ENCODE measurements at places on chromosomes 7 and 10.

- DNase-seq, result no peak
These were observed 4.7 kb downstream of the PDGFA start for GRCh38 chr7:514651-515598.

- no peak for DNase-seq
These were observed 171.1 kb upstream of the GRB10 start for GRCh38 chr7:50953820-50954219.

- no peak for DNase-seq
These were observed 52.0 kb downstream of the CDK14 start for GRCh38 chr7:90648107-90648506.

GRCh38 chr7:74217455-74218342 lies 7.9 kb downstream of the LAT2 start:
- DNase-seq, result no peak

All from AG09319 (cell line).